Stimulated activated naive CD4-positive, alpha-beta T cell treated with Interleukin-2 at 50 U/mL for 16 hours (primary cell): ENCODE measurements at places on chromosomes 5 and 9.
A peak's percentile ranks its signal among the peaks of the same experiment; 100 is the strongest.

GRCh38 chr9:84361645-84362044 lies 21.1 kb upstream of the SLC28A3 start:
- DNase-seq = no peak

GRCh38 chr9:72635197-72635596 lies 113.8 kb downstream of the TMC1 start:
- no peak for DNase-seq

DNA sequence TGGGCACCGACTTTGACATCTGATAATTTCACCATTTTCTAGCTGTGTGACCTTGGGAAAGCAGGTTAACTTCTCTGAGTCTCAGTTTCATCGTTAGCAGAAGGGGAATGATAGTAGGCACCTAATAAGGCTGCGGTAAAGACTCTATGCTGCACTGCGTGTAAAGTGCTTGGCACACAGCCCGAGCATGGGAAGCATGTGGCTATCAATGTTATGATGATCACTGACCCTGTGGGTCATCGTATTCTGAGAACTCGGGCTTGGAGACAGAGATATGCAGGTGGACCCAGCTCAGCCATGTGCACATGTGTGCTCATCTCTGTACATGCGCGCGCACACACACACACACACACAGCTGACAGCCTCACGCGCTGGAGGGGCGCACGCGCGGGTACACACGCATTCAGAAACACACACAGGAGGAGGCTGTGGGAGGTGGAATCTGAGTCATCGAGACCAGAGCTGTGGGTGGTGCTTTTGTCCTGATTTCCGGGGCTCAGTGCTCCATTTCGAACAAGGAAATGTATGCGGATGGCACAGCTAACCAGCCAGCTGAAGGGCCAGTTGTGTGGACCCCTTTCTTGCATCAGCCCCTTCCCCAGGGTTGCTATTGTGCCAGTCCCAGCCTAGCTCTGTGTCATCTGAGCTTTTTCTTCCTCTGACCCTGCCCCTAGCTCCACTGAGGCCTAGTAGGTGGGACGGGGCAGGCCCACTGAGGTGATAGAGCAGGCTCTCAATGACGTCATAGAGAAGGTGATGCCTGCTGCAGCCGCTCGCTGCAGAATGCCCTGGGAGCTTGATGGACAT lies 11.1 kb upstream of the ARAP3 start:
- DNase-seq = peak; percentile 91

GRCh38 chr5:29203049-29203448 lies 1990.4 kb upstream of the CDH6 start:
- DNase-seq = no peak

DNA sequence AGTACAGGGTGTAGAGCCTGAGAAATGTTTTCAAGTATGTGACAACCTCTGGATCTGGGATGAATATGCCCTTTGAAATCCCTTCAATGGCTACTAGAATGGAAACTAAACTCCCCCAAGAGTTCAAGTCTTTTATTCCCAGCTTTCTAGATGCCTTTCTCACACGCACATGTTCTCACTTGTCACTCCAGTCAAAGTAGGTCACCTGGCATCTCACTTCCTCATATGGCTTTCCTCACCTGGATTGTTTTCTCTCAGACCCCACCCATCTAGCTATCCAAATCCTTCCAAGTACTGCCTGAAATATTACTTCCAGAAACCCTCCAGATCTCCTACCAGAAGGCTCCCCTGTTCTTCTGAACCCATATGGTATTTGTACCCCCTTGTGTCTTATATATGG lies 615.4 kb upstream of the KLF4 start:
- no peak for DNase-seq

GRCh38 chr5:76622973-76623596 lies at the start of gene F2RL2:
Gene F2RL2 (minus strand): TSS chr5:76623403. CDS start chr5:76623230, 173 bp downstream.
- DNase-seq = no peak

- DNase-seq = no peak
Measured at GRCh38 chr5:131514316-131515283, 120.4 kb downstream of the RAPGEF6 start.

DNA sequence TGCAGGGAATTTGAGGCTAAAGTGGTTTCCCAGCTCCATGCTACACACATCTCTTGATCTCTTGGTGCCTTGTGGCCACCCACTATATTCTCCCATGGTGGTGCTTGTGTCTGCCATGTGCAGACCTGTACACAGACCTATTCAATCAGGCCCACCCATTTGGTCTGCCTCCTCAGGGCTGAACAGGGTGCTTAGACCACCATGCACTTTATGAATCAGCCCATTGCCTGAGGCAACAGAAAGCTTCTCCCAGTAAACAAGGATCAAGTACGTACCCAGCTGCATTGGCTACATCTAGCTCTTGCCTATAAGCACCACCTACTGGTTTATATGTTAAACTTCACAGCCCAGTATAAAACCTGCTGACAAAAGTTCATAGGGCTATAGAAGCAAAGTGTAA lies 664.3 kb upstream of the EDIL3 start:
- DNase-seq = no peak

GRCh38 chr9:742914-743589 lies 98.4 kb upstream of the DMRT1 start:
- no peak for DNase-seq

DNA sequence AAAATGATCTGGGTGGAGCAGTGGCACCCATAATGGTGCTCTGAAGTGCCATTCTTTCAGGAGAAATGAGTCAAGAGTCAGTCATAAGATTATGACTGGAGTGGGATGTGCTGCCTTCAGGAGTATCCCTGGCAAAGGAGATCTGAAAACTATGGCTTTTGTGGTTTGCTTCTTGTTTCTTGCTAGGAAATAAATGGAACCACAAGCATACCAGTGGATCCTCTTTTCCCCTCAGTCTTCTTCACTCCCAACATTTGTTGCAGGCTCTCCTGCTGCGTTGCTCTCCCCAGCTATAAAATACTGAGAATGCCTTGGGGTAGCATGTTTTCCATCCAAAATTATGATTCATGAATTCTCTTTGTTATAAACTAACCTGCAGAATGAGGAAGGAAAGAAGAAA lies 199.1 kb downstream of the NNT start:
- no peak for DNase-seq

GRCh38 chr9:18371621-18372020 lies 102.3 kb upstream of the ADAMTSL1 start:
- no peak for DNase-seq

DNA sequence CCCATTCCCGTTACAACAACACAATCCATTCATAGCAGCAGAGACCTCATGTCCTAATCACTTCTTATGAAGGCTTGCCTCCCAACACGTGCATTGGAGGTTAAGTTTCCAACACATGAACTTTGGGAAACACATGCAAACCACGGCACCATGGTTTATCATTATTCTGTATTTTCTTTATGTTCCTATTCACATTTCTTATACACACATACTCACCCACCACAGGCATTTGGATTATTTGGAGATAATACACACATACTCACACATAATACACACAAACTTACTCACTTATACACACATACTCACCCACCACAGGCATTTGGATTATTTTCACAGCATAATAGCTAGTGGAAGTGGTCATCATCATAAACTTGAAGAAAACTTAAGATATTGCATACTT lies 75.6 kb downstream of the C7 start:
- no peak for DNase-seq

GRCh38 chr5:114467729-114468128 lies 105.9 kb downstream of the KCNN2 start:
- DNase-seq = no peak

DNA sequence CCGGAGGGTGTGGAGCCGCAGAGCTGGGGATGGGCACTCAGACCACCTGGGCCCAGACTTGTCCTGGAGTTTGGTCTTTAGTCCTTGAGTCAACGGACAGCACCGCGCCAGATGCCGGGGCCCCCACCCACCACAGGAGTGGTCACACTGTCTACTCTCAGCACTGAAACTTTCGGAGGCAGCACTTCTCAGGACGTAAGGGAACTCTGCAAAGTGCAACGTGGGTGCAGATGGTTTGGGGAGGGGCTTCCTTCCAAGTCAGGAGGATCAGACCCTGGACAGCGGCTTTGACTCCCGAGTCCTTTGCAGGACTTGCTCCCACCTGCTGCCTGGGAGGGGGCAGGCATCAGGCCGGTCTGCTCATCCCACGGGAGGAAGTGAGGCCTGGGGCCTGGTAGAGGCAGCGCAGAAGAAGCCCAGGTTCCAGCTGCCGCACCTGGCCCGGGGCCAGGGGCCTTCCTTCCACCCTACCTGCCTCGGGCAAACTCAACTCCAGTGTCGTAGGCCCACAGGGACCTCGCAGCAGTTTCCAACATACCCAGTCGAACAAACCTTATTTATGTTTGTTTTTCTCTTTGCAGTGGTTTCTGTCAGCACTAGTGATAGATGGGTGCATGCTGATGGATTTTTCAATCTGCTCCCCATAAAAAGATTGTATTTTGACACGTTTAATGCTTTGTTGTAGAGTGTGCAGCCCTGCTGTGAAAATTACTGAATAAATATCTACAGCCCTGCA lies 149.8 kb upstream of the PPP1R26 start:
- DNase-seq = no peak

DNA sequence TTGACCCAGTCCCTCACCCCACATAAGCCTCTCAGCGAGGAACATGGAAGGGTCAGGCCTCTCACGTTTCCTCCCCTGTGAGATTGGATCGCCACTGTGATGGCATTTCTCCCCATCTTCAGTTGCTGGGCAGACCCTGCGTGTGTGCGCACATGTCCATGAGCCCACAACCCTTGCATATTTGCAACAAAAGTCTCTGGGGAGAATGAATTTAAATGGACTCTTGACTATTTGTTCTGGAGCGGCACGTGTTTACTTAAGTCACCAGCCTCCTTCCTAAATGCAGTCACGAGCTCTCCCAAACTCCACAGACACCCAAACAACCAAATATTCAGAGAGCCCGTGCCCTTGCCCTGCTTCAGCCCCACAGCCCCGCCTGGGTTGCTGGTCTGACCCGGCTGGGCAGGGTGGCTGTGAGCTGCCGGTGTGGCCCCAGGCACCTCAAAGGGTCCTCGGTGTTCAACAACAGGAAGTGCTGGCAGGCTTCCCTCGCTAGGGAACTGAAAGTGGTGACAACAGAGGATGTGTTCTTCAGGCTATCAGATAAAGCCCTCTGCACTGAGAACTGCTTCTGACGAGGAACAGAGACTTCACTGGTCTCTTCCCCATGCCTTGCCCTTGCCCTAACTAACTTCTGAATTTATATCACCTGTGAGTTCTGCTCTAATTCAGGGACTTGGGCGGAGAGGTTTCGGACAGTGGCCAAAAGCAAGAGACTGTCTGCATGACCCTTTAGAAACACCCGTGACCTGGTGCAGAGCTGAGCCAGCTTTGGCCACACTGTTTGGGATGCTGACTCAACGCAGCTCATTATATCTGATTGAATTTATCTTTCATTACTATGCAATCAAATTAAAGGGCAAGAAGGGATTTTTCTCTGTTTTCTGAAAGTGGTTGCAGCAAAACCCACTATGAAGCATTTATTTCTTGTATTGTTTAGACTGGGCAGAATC lies 19.2 kb upstream of the CD180 start:
- DNase-seq = peak; percentile 47

DNA sequence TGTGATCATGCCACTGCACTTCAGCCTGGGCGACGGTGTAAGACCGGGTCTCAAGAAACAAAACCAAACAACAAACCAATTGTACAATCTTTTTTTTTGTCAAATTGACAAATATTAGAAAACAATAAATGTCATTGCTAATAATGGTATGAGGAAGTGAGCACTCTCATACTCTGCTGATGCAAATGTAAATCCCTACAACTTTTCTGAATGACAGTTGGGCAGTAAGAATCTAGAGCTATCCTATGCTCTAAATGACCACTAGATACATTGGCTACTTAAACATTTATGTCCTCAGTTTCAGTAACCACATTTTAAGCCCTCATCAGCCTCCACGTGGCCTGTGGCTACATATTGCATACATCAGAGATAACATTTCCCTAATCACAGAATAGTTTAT lies 256.2 kb downstream of the FER start:
- no peak for DNase-seq

- DNase-seq = no peak
Measured at GRCh38 chr9:26675035-26675434, 217.6 kb downstream of the CAAP1 start.

- no peak for DNase-seq
Measured at GRCh38 chr5:10746711-10747110, 14.3 kb downstream of the DAP start.

DNA sequence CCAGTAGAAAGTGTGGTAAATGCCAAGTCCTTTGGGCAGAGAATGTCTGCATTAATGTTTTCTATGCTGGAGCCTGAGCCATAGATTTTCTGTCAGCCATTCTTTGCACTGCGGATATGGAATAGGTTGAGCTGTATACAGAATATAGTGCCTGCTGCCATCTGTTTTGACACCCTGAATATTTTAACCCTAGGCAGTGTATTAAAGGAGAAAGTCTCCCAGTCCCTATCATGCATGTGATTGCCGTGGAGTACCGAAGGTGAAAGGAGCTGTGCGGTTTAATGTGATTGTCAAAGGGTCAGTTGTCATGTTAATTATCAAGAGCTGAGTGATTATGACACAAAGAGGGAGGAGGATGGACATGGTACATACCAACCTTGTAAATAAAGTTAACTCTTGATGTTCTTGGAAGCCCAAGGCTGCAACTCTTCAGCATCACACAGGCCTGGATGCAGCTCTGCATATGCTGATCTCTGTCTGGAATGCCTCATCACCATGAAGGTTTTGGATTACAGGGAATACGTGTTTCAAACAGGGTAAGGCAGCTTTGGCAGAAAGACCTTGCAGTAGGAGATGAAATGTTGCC lies 247.1 kb upstream of the ELAVL2 start:
- no peak for DNase-seq

- no peak for DNase-seq
Measured at GRCh38 chr5:88897748-88898147, 14.8 kb upstream of the MEF2C start.

- no peak for DNase-seq
Measured at GRCh38 chr5:137891849-137892248, 2.6 kb downstream of the PKD2L2 start.

GRCh38 chr9:14006386-14007187 lies 307.4 kb downstream of the NFIB start:
- DNase-seq = no peak

DNA sequence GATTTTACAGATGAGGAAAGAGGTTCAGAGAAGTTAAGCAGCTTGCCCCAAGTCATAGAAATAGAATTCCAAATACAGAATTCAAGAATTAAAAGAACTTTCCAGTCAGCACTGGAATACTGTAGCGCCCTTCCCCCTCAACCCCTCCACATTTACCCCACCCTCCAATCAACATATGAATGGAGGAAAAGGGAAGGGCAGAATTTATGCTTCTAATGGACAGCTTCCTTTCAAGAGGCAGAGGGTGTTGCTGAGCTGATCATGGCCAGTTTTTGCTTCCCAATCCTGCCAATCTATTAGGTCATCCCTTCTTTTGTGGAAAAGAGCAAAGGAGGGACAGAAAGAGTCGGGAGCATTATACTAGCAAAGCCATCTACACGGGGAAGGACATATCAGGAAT lies 39.1 kb upstream of the ANKRD31 start:
- DNase-seq = no peak

- DNase-seq = no peak
Measured at GRCh38 chr9:114799441-114799840, 6.4 kb downstream of the TNFSF15 start.

- no peak for DNase-seq
Measured at GRCh38 chr9:37565661-37566618, 10.2 kb downstream of the FBXO10 start.

GRCh38 chr9:86099701-86100364 lies 475 bp upstream of the GOLM1 start:
- no peak for DNase-seq

DNA sequence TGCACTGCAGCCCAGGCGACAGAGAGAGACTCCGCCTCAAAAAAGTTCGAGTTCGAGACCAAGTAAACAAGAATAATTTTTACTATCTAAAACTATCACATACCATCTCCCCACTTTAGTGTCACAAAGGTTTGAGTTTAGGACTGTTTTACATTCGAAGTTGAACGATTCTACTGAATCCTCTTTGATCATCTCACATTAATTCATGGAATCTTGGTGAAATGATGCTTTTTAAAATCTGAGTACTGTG lies 715 bp upstream of the RPS6 start:
- no peak for DNase-seq
